CD8-positive, alpha-beta memory T cell (primary cell): ENCODE measurements at places on chromosomes 4 and X. TPM values are rescaled to one million over a fixed set of nuclear protein-coding genes. Genes with fewer than 3 reads are reported as not detected.

The ETDA gene
- total RNA-seq = not detected

GRCh38 chr4:55507612-55508011, 39.1 kb downstream of the CLOCK start:
- DNase-seq = no peak

- no peak for DNase-seq
Measured at GRCh38 chr4:185534866-185535611, at the start of gene PDLIM3. Gene PDLIM3 (minus strand): TSS chr4:185535507. CDS start chr4:185535434, 73 bp downstream.

DNA sequence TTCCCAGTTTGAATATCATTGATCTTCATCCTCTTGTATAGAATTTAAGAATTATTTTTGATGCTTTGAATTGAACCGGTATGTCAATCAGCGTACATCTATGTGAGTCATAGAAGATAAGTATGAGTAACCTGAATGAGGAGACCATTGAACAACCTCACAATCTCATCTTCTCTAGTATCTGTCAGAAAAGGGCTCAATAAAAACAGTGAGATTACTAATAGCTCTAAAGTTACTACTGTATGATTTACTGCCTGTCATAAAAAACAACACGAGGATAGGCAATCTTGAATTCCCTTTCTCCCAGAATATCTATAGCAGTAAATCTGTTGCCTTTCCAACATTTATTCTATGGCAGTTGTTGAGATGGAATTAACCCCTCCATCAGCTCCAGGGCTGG, 36.1 kb downstream of the PHOX2B start:
- no peak for DNase-seq

DNA sequence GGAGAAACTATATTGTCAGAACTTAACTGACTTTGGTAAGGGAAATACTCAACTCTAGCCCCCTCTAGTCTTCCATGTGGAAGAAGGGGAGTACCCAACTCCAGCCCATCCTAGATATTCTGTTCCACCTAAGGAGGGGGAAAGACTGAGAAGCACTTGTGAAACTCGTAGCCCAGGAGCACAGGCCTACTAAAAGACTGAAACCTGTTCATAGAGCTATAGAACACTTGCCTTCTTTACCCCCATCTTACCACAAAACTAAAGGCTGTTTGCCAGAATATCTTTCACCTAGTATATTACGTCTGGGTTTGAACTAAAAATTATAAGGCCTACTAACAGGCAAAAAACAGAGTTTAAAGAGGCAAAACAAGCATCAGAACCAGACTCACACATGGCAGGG, 15.5 kb downstream of the CLDN22 start:
- DNase-seq = no peak

DNA sequence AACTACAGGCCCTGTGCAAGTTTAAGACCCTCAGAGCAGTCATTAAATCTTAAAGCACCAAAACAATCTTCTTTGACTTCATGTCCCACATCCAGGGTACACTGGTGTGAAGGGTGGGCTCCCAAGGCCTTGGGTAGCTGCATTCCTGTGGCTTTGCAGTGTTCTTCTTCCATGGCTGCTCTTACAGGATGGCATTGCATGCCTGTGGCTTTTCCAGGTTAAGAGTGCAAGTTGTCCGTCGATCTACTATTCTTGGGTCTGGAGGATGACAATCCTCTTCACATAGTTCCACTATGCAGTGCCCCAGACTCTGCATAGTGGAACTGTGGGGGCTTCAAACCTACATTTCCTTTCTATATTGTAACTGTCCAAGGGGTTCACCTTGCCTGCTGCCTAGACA, 494.5 kb downstream of the CFAP47 start:
- DNase-seq = no peak

DNA sequence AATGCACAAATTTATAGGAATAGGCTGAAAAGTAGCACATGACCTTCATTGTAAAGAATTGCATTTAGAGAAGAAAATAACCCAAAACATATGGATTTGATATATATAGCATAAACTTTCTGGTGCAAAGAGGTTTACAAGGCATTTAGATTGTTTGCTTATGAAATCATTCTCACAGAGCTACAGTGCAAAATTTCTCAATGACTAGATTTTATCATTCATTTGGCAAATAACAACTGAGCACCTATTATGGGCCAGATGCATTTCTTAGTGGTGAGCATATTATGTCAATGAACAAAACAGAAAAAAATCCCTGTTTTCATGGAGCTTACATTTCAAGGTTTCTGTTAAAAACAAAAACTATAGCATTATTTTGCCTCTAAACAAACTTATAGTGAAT, 34.1 kb upstream of the TNIP3 start:
- DNase-seq = no peak

- DNase-seq = no peak
Measured at GRCh38 chr4:157226601-157227000, 6.1 kb downstream of the GRIA2 start.

- DNase-seq = no peak
Measured at GRCh38 chr4:150251752-150252190, 173.5 kb downstream of the DCLK2 start.

The ZNF275 gene
- 10.1 TPM for total RNA-seq

DNA sequence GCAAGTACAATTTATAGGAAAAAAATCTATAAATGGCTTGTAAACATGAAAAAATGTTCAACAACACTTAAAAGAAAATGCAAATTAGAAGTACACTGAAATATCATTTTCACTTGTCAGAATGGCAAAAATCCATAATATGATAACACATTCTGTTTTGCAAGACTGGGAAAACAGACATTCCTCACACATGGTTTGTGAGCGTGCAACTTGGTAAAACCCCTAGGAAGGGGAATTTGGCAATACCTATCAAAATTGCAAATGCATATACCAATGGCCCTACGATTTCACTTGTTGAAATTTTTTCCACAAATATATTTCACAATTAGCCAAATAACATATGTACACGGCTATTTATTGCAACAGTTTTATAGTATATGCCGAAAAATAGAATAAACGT, 31.4 kb downstream of the TBC1D9 start:
- no peak for DNase-seq

DNA sequence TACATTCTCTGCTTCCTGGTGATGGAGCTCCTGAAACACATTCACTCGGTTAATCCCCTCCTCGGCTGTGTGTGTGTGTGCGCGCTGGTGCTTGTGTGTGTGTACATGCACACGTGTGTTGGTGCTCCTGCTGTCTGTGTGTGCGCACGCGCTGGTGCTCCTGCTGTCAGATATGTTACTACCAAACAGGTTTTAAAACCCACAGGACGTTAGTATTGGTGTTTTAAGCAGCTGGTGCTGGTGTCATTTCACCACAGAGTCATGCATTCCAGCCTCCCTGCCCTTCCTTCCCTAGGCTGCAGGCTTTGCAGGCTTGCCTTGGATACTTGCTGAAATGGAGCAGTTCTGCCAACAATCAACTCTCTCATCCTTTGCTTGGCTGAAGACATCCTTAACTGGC, 48.1 kb upstream of the CPLX1 start:
- DNase-seq = no peak

DNA sequence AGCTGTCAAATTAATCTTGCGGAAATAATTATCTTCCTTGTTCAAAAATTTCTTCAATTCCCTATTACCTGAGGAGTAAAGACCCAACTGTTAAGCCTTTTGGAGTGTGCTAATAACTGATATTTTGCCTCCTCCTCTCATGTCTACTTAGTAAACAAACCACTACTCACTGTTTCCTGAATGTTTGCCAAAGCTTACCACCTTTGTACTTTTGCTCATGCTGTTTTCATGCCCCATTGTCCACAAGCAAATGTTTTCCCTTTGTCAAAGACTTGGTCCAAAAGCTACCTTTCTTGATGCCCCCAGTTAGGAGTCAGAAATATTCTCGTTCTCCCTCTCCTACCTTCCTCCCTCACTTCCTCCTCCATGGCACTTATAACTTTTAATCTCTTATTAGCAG, 226.1 kb downstream of the ENOX2 start:
- DNase-seq = no peak

The RIPPLY1 gene
- not detected for total RNA-seq

The SLC9B1 gene
- 1.7 TPM for total RNA-seq

GRCh38 chrX:150366951-150367545, 3.9 kb downstream of the MAMLD1 start:
- peak; percentile 5 for DNase-seq

DNA sequence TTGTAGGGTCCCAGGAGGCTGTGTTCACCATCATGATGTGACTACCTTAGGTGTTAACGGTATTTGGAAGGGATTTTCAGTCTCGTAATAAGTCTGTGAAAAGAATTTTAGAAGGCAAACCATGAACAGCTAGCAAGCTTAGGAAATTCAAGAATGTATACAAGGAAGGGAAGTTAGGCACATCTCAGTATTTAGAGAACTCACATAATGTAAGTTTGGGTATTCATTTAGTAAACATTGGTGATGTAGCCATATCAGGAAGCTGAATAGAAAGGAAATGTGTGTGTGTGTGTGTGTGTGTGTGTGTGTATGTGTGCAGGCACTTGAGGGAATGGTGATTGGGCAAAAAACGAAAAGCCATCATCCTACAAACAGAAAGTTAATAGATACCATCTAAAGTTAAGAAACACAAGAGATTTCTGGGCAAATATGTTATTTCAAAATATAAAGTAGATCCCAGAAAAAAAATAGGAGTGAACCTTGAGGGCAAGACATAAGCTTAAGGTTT, 34.7 kb upstream of the PRKX start:
- no peak for DNase-seq

GRCh38 chr4:174746710-174747109, 82.3 kb downstream of the GLRA3 start:
- DNase-seq = no peak

The C1GALT1C1 gene
- total RNA-seq = 18.8 TPM

DNA sequence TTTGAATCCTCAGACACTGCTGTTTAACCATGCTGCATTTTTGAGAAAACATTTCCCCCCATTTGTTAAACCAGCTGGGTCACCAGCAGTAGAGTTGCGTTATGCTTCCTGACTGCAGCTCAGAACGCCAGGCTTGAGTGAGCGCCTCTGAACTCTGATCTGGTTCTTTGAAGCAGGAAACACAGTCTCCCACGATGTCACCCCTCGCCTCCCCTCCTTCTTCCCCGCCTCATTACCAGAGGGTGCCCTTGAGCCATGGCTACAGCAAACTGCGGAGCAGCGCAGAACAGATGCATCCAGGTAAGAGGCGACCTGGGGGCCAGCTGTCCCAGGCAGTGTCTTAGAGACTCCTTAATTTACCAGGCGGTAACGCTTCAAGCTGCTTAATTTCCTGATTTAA, 78.4 kb downstream of the REPS2 start:
- DNase-seq = no peak

GRCh38 chr4:22029803-22030202, 81.2 kb upstream of the KCNIP4 start:
- DNase-seq = no peak

The BEX1 gene
- 0.63 TPM for total RNA-seq

The GABRA4 gene
- not detected for total RNA-seq

GRCh38 chrX:46407753-46408130, 137.5 kb downstream of the ZNF674 start:
- no peak for DNase-seq

DNA sequence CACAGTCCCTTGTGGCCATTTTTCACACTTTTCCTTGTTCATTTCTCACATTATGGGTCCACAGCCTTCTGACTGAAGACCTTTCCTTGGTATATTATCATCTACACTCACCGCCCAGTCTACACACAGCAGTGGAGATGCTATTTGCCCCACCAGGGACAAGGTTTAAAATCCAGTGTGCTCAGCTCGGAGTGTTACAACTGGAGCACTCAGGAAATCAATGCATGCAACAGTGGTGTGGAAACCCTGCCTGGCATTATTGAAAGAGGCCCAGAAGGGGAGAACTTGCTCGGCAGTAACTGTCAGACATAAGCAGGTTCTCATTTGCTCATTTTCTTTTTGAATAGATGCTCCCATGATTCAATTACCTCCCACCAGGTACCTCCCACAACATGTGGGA, 340.9 kb downstream of the DHRSX start:
- no peak for DNase-seq

The SPANXC gene
- not detected for total RNA-seq

GRCh38 chrX:44291468-44292092, 51.9 kb downstream of the EFHC2 start:
- no peak for DNase-seq

DNA sequence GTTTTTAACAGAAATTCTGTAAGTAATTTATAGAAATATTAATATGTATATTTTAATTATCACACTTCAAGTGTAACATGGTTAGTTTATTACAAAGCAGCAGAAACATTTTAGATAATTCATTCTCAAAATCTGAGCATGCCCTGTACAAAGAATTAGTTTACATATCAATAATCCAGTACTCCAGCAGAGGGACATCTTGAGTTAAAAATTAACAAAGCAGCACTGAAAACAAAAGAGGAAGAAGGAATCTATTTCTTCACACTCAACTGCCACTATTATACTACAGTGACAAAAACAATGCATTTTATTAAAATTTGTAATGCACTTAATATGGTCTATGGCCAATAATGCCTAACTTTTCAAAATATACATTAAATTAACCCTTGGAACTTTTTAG, 179.1 kb upstream of the KLHL4 start:
- DNase-seq = no peak

DNA sequence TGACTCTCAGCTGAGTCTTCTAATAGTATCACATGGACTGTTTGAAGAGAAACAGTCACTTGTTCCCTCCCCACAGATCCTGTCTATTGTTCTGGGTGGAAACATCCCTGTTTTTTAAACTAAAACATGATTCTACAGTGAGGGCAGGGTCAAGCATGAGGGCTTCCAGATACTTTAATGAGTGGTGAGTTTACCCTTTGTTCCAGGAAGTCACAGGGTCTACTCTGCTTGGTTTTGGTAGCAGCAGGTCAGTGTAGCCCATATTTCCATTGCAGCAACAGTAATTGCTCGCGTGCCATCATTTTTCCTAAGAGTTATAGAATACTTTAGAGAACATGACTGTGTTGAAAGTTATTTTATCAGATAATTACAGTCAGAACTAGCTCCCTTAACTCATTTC, 87.4 kb downstream of the ZNF732 start:
- DNase-seq = no peak

The GYG2 gene
- not detected for total RNA-seq

- no peak for DNase-seq
Measured at GRCh38 chr4:119690871-119691270, 62.3 kb upstream of the PDE5A start.

DNA sequence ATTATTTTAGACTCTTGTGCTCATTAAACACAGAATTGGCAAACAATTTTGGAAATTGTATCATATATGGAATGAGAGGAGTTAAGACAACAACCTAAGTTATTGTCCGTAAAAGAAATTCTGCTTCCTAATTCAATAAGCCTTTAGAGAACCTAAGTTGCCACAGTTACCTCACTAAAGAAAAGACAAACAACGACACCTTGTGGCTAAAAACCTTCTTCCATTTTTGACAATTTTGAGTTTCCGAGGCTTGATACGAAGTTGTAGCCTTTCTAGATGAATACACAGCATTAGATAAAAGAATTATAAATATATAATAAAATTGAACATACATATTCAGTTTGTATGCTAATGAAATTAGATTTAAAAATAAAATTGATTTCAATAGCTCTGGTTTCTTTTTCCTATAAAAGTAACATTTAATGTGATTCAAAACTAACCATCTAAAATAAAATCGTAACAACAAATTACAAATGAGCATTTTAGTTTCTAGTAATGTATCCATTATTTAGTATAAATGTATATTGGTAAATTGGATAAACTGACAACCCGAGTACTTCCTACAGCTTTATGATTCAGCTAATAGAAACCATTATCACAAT, 275.1 kb downstream of the GPM6A start:
- DNase-seq = no peak

The ATP1B4 gene
- not detected for total RNA-seq

The MAGEA12 gene
- total RNA-seq = not detected

- DNase-seq = no peak
Measured at GRCh38 chr4:83224502-83225197, 59.9 kb downstream of the COQ2 start.
